Amniotic epithelial cell (primary cell): ENCODE measurements at places on chromosomes 3 and 15.

DNA sequence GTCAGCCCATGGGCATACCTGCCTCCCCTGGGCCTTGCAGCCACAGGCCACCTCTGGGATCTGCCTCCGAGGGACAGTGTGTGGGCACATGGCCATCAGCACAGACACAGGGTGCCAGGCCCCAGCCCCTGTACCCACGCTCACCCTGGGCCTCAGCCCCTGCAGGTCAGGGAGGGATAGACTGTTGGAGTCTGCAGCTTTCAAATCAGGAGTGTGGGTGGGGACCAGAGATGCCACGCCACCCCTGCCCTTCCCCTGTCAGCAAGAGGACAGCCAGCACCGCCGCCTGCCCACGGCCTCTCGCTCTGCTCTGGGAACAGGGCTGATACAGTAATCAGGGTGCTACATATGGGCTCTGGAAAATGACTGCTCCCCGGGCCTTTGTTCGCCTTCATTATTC lies 72.7 kb downstream of the DNAJB8 start:
- no peak for DNase-seq

DNA sequence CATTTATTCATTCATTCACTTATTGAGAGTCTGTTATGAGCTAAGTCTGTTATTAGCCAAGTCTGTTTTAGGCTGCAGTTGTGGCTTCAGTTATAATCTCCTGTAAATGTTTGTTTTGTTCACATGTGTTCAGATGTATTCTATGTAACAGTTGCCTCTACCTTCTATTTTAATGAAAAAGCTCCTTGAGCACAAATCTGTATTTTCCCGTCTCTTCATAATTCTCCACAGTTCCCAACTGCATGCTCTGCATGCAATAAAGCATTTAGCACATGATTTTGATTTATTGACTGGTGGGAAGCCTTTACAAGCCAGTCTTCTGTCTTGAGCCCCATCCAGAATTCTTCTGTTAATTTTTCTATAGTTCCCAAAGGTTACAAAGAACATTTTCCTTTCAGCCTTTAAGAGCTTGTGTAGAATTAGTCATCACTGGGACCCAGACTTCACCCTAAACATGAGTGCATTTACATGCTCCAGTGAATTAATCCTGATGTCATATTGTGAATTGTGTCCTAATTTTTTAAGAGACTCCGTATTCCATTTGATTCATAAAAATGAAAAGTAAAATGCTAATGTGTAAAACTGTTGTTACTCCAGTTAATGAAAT lies 122.3 kb upstream of the NR2E3 start:
- DNase-seq, result peak; percentile 38

- peak; percentile 13 for DNase-seq
These were observed 97.3 kb upstream of the LRIG1 start for GRCh38 chr3:66598168-66598567.

GRCh38 chr3:152292366-152292765 lies 23.6 kb downstream of the MBNL1 start:
- no peak for DNase-seq

- no peak for DNase-seq
These were observed 41.4 kb upstream of the CA12 start for GRCh38 chr15:63422891-63423590.

DNA sequence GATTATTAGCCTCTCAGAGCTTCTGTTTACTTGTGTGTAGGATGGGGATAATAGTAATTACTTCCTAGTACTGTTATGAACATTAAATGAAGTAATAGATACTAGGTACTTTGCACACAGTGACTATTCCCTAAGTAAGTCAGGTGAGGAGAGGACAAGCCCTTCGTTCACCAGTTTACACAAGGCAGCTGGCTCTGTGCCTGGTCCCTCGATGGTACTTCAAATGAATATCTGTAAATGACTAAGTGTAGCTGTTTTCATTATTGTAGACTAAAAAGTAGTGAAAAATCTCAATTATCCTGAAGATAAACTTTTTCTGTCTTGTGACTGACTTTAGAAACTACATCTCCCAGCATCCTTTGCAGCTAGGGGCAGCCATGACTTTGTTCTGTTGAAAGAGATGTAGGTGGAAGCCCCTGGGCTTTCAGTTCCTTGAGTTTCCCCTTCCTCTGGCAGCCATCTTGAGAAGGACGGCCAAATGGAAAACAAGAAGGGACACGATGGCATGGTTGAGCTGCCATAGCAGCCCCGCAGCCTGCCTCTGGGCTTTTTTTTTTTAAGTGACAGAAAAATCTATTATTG lies 11.7 kb upstream of the WNT7A start:
- DNase-seq, result no peak

DNA sequence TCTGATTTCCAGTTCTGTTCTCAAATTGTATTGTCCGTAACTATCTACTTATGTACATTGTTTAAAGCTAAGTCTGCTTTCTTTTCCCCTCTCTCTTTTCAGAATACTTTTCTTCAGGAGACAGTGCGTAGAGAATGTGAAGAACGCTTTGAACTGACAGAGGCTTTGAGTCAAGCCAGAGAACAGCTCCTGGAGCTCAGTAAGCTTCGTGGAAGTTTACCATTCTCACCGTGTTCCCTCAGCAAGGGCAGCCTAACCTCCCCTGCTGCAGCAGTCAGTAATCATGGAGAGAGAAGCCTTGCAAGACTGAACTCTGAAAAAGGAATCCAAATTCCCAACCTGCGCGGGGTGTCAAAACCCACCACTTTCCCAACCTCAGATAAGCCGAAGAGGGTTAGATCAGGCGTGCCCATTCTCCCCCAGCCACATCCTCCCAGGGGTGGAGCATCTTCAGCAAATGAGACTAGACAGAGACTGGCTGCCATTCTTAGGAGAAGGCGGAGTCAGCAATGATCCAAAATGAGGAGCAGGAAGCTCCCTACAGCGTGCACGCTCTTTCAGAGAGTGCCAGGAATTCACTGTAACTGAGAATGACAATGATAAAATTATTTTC lies 114.6 kb downstream of the CCNL1 start:
- DNase-seq, result peak; percentile 56

- peak; percentile 40 for DNase-seq
These were observed 74.5 kb downstream of the CPNE4 start for GRCh38 chr3:131960324-131960723.

GRCh38 chr3:74559261-74559660 lies 55.2 kb downstream of the CNTN3 start:
- DNase-seq, result no peak

- peak; percentile 53 for DNase-seq
These were observed 203.8 kb upstream of the FEZF2 start for GRCh38 chr3:62577153-62577552.

DNA sequence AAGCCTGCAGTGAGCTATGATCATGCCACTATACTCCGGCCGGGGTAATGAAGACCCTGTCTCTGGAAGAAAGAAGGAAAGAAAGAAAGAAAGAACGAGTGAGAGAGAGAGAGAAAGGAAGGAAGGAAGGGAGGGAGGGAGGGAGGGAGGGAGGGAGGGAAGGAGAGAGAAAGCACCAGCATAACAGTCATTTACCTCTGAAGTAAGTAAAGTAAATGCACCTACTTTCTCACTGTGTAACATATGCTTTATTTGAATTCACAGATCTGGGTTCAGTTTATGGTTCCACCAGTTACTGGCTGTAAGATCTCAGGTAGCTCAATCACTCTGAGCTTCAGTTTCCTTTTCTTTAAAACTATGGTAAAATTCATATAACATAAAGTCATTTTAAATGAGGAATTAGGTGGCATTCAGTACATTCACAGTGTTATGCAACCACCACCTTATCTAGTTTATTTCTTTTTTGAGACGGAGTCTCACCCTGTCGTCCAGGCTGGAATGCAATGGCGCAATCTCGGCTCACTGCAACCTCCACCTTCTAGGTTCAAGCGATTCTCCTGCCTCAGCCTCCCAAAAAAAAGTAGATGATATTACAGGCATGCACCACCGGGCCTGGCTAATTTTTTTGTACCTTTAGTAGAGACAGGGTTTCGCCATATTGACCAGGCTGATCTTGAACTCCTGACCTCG lies 16.1 kb upstream of the RAD54L2 start:
- DNase-seq, result peak; percentile 42
